ENCODE measurements at places on chromosomes 1 and 21.

GRCh38 chr21:46056450-46056903, 41.4 kb upstream of the COL6A2 start:
- no peak for DNase-seq

GRCh38 chr1:168170564-168171508, 7.9 kb upstream of the TIPRL start:
- DNase-seq, result no peak

GRCh38 chr1:18009055-18009454, 98.5 kb upstream of the IGSF21 start:
- no peak for DNase-seq

DNA sequence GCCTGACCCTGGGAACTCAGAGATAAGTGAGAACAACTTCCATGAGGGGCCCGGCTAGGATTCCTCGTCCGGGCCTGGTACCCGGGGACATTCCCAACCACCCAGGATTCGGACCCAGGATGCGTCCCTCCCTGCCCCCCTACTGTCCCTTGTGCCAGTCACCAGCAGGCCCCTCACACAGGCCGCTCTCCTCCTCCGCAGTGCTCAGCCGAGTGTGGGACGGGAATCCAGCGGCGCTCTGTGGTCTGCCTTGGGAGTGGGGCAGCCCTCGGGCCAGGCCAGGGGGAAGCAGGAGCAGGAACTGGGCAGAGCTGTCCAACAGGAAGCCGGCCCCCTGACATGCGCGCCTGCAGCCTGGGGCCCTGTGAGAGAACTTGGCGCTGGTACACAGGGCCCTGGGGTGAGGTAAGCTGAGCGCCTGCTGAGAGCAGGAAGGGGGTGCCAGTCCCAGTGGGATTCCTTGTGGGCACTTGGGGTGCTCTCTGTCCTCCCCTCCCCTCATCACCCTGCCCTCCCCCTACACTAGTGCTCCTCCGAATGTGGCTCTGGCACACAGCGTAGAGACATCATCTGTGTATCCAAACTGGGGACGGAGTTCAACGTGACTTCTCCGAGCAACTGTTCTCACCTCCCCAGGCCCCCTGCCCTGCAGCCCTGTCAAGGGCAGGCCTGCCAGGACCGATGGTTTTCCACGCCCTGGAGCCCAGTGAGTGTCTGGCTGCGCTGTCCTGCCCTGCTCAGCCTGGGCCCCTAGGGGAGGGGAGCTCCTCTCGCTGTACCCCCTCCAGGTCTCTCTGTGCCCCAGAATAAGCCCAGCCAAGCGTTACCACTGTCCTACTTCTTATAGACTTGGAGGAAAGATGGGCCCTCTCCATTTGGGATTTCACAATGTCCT, 9.8 kb downstream of the ADAMTSL4 start:
- DNase-seq, result no peak

- DNase-seq, result no peak
Observed at GRCh38 chr1:2098301-2098698, 48.1 kb downstream of the PRKCZ start.

DNA sequence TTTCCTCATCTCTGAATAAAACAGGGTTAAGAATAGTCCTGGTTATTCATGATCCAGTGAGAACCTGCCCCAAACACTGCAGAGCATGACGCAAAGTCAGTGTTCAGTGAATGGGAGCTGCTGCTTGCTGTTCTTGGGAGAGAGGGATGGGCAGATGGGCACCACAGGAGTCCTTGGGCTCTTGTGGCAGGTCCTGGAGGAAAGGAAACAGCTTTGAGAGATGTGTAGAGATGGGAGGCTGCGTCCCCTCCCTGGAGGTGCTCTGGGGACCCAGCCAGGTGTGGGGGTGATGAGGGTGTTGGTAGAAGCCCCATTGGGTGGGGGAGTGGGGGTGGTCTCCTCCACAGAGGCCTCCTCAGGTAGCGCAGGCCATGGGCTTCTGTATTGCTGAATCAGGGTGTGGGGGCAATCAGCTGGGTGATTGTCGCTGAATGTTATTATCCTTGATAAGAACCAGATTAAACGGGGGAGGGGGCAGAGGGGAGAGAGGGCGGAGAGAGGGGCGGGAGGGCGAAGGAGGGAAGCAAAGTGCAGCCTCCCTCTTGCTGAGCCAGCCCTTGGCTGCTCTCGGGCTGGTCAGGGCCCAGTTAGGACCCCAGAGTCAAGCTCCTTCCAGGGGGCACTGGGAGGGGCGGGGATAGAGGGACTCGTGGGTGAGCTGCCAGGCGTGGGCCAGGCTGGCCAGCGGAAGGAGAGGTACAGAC, 22.9 kb upstream of the CASZ1 start:
- DNase-seq, result no peak

DNA sequence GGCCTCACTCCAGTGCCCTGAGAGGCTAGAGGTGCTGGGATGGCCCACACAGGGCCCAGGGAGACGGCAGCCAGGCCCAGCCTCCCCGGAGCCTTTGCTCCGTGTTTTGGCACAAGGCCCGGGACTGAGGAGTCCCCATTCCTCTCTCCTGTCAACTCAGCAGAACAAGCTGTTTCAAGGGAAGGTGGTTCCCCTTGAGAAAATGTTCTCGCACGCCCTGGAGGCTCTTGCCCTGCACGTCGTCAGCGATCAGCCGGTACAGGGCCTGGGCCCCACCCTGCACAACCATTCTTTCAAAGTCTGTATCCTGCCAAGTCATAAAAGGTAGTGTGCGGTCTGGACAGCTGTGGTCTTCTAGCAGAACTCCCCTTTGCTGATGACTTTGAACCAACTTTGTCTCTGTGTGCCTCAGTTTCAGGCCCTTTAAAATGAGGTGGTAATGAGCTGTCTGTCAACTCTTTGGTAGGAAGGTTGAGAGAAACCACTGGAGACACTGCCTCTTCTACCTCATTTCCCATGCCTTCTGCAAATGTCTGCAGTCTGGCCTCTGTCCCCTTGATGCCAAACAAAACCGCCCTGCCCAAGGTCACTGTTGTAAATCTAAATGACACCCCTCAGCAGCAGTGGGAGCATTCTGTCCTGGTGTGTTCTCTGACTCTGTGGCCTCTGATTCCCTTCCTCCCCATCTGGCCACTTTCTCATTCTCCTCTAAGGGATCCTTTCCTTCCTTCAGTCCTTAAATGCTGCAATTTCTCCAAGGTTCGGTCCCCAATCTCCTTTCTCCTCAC, 138.6 kb upstream of the JUN start:
- peak; percentile 58 for DNase-seq

DNA sequence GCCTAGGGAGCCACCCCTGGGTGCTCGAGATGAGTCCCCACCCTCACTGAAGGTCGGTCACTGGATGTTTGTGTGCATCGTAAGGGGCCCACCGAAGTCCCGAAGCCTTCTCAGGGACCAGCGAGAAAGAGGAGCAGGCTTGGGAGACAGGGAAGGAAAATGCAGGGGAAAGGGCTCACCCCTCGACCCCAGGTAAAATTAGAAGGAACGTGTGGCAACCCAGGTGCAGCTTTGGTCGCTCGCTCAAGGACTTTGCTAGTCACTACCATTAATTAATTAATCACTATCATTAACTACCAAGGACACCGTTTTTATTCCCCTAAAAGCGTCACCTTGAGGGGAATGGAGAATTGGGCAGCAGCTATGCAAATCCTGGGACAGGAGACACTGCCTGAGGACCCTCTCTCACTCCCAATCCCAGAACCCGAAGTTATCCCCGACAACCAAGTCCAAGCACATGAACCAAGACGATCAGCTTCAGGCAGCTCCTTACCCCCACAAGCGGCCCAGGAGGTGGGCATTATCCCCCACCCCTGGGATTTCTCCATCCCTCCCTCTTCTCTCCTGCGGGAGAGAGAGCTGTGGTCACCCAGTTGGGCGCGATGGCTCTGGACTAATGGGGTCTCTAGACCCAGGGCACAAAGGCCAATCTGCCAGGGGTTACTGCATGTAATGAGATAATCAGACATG, 4.2 kb upstream of the SIM2 start:
- DNase-seq, result no peak

- DNase-seq, result no peak
Observed at GRCh38 chr1:241902391-241903065, 54.5 kb downstream of the EXO1 start.
